Panc1 (cell line): ENCODE measurements at places on chromosomes 7 and 10.

DNA sequence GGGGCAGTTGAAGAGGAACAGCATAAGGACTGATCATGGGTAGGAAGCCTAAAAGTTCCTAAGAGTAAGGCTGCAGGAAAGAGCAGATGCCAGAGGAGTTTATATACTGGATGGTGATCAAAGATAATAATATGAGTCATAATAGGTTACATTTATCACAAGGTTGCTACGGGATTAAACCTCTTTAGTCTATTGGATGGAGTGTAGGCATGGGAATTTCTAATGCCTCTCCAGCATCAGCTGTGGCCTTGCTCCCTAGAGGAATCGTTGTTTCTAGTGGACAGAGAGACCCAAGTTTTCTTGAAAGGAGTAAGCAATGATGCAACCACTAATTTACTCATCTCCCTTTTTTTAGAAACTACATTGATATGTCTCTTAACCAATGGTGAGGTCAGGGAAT lies 213.4 kb downstream of the GPR37 start:
- no peak overlapping the region for H3K4me3 ChIP-seq
- no peaks in the 10 kb centered on the region for H3K4me1 ChIP-seq
- H3K27me3 ChIP-seq = no peaks in the 10 kb centered on the region
- no peaks in the 10 kb centered on the region for H3K36me3 ChIP-seq
- no peak for DNase-seq

DNA sequence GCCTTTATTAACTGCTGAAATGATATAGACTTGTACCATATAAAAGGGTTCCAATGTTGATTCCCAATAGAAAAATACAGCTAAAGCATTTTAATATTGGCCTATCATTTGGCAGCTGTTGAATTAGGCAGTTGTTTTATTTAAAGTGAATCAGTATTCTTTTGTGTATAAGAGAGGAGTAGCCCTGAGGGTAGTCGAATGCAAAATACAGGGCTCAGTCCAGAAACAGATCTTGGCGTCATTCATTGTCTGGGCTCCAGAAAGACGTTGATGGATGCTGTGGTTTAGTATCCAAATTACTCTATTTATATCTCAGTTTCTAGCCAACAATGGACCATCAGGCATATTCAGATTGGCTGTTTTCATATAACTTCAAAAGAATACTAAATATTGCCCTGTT lies 193.6 kb downstream of the VTI1A start:
- no peaks in the 10 kb centered on the region for H3K36me3 ChIP-seq
- no peaks in the 10 kb centered on the region for H3K27me3 ChIP-seq
- H3K4me3 ChIP-seq = no peak overlapping the region
- DNase-seq = no peak

GRCh38 chr7:107530751-107531150 lies 33.0 kb downstream of the COG5 start:
- no peaks in the 10 kb centered on the region for H3K36me3 ChIP-seq
- H3K4me3 ChIP-seq = no peak overlapping the region
- H3K27me3 ChIP-seq = no peaks in the 10 kb centered on the region

DNA sequence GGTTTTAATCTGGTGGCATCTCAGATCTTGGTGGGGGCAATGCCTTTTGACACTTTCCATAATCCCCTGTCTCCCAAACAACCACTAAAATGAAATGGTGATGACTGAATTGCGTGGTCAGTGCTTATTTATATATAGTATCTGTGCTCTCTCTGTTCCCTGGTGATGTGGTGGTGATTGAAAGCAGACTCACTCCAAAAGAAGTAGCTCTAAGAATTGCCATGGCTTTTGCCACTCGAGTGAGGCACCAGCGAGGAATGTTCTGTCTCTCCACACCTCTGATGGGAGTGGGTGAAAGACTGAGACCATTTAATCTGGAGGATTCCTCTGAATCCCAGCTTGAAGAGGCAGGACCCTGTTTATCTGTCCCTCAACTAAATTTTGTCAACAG lies 2.8 kb downstream of the DUSP5 start:
- no peaks in the 10 kb centered on the region for H3K27me3 ChIP-seq
- H3K4me3 ChIP-seq = peak overlapping the region; percentile 87
- peaks cover 64% of the 10 kb centered on the region for H3K4me1 ChIP-seq
- H3K36me3 ChIP-seq = peaks cover 4% of the 10 kb centered on the region; the same call in 1 of the 2 replicates
